ENCODE measurements at places on chromosomes 5 and 9.
A peak's percentile ranks its signal among the peaks of the same experiment; 100 is the strongest.

- peak; percentile 65 for DNase-seq
These were observed 148.1 kb upstream of the MPDZ start for GRCh38 chr9:13427587-13427986.

- no peak for DNase-seq
These were observed 20.4 kb downstream of the RPS23 start for GRCh38 chr5:82257729-82258128.

DNA sequence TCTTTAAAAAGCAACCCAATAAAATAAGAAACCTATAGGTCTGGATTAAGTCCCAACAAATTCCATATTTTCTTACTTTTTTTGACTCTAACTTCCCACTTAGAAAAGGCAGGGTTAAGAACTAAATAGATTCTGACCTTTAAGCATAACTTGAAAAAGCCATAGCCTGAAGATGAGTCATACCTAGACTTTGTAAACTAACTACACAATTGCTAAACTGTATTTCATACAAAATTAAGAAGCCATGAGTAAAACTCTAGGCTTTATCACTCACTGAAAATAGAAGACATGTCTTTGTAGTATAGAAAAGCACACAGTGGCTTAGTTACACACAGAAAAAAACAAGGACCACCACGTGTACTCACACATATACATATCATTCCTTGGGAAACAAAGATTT, 51.5 kb downstream of the MLLT3 start:
- no peak for DNase-seq

- no peak for DNase-seq
These were observed 216.5 kb upstream of the NR4A3 start for GRCh38 chr9:99605016-99605743.

GRCh38 chr9:112787978-112788377, 37.4 kb downstream of the SNX30 start:
- no peak for DNase-seq

Measured in right lung (tissue), 10 donors.